ENCODE measurements at places on chromosomes 7 and 10. TPM values are rescaled to one million over a fixed set of nuclear protein-coding genes. Genes with fewer than 3 reads are reported as not detected.

KCND2 gene
- total RNA-seq: 1.3 TPM

NACAD gene
- total RNA-seq: 7.9 TPM

TMEM72 gene
- not detected for total RNA-seq

ATRNL1 gene
- total RNA-seq: 8.0 TPM

DNA sequence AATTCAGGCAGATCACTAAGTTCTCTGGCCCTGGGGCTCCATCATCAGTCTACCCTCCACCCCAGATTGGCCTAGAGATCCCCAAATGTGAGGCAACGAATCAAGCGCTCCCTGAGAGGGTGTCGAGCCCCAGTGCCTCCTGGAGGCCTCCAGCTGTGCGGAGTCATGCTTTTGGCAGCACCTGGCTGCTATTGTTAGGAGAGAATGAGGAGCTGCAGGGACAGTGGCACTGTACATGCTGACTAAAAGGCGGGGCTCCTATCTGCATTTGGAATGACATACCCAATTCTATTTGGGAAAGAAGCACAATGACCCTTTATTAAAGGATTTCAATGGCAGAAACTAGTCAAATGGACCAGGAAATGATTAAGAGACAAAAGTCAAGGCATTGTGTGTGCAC is 161.8 kb downstream of the DPY19L1 start:
- DNase-seq: no peak

GRCh38 chr7:113891031-113891350 is 27.8 kb downstream of the PPP1R3A start:
- DNase-seq: no peak

- peak; percentile 92 for DNase-seq
Observed at GRCh38 chr7:107076781-107077698, 32.5 kb downstream of the PRKAR2B start.

DNA sequence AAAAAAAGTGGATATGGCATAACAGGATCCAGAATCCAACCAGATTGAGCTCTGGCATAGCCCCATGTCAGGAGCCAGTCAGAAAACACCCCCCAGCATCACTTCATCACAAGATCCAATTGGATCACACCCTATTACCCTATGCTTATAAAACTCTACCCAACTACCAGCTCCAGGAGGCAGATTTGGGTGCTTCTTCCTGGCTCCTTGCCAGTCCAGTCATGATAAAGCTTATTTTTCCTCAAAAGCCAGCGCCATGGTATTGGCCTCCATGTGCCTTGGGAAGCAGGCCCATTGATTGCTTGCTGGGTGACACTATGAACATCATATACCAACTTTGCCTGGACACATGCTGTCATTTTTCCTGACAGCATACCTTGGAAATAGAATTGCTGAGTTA is 281.4 kb upstream of the MKLN1 start:
- no peak for DNase-seq

GRCh38 chr7:47188136-47188535 is 393.8 kb downstream of the TNS3 start:
- no peak for DNase-seq

- no peak for DNase-seq
Observed at GRCh38 chr10:822661-823367, 108.7 kb downstream of the LARP4B start.

- DNase-seq: no peak
Observed at GRCh38 chr10:8100366-8100765, 45.9 kb downstream of the GATA3 start.

DNA sequence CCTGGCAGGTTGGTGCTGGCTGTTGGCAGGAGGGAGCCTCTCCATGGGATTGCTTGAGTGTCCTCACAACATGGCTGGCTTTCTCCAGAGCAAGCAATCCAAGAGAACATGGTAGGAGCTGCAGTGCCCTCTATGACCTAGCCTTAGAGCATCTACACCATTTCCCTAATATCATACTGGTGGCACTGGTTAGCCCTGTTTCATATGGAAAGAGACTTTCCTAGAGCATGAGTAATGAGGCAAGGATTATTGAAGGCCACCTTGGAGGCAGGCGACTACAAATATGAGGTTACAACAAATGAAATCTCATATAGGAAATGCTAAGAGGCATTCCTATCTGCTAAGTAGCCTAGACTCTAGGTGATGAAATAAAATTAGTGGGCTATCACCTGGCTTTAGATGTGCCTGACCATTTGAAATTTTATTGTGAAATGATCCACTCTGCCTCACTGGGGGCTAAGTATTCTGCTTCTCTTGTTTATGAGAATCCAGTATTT is 153.6 kb downstream of the RGS10 start:
- no peak for DNase-seq

DNA sequence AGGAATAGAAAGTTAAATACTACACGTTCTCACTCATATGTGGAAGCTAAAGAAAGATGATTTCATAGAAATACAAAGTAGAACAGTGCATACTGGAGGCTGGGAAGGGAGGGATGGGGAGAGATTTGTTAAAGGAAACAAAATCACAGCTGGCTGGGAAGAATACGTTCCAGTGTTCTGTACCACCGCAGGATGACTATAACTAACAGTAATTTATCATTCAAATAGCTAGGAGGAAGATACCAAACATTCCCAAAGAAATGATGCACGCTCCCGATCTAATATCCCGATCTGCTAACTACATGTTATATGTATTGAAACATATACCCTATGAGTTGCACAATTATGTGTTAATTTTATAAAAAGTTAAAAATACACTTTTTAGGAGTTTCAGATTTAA is 162.3 kb downstream of the ZMYND11 start:
- no peak for DNase-seq

GRCh38 chr7:76303202-76304147 is 1.0 kb downstream of the HSPB1 start:
- no peak for DNase-seq

GRCh38 chr10:36048236-36048635 is 406.1 kb upstream of the FZD8 start:
- DNase-seq: no peak

DNA sequence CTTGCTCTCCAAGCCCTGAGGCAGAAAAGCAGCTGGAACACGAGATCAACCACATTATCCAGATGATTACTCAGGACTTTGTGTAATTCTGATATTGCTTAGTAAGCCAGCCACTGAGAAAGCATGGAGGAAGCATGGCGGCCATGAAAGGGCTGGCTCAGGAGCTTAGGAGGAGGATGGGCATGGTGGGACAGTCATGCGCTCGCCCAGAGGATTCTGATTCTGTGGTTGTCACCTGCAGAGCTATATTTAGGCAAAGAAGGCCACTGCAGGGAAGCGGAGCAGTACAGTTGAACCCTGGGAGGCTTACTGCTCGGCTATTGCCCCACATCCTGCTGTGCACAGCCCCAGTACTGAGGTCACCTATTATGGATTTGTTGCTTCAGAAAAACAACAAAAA is 128.8 kb upstream of the DNAJB12 start:
- DNase-seq: no peak

- no peak for DNase-seq
Observed at GRCh38 chr10:104734433-104734832, 93.3 kb downstream of the SORCS3 start.

DNA sequence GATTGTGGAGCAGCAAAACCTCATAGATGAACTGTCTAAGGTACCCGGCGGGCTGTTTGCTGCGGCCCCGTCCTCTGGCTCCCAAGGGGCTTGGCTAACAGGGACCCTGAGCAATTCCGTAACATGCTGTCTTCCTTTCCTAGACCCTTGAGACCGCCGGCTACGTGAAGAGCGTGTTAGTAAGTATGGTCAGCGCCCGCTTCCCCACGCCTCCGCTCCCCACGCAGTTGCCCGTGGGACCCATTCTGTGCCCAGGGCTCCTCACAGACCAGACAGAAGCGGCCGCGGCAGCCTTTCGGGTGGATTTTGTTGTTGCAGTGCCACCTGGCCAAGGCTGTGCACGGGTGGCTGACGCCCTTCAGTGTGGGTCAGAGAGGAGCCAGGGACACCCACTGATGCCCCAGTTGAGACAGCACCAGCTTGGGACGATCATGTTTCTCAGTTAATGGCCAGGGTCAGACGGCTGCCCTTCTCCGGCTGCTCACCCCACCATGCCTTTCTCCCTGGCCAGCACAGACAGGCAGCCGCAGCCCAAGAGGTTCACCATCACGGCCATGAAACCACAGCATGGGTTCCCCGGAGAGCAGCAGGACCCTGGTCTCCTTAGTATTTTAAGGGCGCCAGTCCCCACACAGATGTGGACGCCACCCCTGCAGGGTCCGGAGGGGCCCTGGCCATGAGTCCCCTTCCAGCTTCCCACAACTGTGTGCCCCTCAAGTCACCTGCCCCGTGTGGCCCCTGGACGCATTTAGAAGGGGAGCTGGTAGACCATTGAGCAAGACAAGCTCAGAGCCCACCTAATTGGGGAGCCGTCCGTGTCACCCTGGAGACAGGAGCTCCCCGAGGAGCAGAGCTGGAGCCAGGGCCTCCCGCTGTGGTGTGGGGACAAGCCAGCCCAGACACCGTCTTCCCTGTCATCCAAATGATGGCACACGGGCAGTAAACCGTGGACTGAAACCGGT is 49.4 kb upstream of the DPYSL4 start:
- DNase-seq: no peak

GRCh38 chr10:79047584-79047874 is 21.2 kb upstream of the ZMIZ1 start:
- no peak for DNase-seq

DNA sequence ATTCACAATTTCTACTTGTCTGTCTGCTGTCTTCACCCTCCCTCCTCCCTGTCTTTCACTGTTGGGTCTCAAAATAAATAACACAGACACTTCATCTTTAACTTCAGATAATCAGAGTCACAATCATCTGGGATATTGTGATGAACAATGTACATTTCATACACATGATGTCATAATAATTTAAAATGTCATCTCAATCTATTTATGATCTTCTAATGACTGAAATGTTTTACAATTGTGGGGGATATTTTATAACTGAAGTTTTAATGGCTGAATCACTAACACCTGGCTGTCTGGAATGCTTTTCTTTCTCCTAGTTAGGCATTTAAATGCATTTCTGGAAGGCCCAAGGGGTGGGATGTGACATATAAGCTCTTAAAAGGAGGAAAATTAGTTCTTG is 859.8 kb downstream of the LRMDA start:
- DNase-seq: no peak

All from glomerular endothelial cell (primary cell).